NCI-H345 (cell line): ENCODE measurements at places on chromosomes 2 and 18.

GRCh38 chr2:84855731-84856130 lies 25.2 kb downstream of the TRABD2A start:
- DNase-seq: no peak

- DNase-seq: no peak
Observed at GRCh38 chr2:62119311-62119974, 76.5 kb upstream of the B3GNT2 start.

GRCh38 chr2:119073213-119073612 lies 85.3 kb downstream of the C1QL2 start:
- DNase-seq: no peak

DNA sequence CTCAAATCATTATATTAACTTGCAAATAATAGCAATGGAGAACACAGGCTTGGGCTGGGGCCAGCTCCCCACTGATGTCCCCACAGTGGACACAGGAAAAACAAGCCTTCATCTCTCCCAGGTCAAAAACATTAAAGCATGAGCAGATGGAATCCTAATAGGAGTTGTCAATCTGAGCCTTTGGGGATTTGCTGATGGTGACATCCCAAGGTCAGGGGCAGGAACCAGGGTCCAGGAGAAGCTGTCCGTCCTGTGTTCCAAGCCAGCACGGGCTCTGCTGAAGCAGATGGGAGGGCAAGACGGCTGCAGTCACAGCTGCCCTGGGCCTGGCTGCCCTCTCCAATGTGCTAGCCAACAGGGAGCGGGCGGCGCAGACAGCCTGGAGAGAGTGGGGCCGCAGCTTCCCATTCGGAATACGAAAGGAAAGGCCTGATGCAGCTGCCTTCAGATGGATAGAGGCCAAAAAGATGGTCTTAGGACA lies 135.5 kb downstream of the NDUFA10 start:
- DNase-seq: no peak

GRCh38 chr2:99478632-99479031 lies 11.2 kb downstream of the REV1 start:
- no peak for DNase-seq

DNA sequence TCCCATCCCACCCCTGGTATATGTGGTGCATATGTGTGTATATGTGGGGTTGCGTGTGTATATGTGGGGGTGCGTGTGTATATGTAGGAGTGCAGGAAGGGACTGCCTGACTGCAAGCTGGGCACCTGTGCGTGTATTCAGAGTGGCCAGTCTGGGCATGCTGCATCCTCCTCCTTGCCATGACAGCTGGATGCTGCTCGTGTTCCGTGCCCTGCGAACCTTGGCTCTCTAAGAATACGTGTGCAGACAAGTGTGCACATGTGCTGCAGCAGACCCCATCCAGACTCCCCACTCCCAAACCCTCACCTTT lies 222.1 kb downstream of the CELF4 start:
- DNase-seq: no peak

DNA sequence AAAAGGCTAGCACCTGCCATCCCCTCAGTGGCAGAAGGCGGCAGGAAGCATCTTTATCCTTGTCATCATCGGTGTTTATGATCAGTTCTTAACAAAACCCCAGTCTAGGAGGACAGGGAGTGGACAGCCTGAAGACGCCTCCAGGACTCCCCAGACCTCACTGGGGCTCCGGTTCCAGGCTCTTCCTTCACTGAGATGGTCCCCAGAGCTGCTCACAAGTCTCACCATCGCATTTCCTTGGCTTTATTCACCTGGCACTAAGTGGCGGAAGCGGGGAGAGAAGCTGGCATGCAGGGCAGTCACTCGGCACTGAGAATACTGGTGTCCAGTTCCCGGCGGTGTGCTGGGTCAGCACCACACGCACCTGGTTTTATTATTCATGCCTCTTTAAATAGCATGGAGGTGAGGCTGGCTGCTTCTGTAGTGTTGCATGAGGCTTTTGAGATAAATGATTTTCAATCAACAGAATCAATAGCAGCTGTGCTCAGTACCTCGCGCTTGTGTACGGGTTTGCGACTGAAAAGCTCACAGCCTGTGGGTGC lies 68.7 kb downstream of the CABLES1 start:
- DNase-seq: no peak

DNA sequence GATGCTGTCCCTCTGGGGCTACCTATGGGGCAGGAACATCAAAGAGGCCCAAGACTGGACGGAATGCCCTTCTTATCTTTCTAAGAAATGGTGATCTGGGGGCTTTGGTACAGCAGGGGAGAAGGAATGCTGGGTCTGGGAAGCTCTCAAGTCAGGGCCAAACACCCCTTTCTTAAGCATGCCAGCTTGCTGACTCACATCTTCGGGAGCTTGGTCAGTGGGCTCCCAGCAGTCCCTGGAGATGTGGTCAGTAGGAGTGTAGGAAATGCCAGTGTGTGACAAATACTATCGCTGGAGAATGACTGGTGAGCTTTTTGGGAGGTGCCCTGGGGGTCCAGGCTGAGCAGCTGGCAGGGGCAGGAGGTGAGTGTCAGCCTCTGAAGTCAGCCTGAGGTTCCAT lies 105.0 kb upstream of the CDC42EP3 start:
- DNase-seq: no peak

- no peak for DNase-seq
Observed at GRCh38 chr2:128682729-128683284, 364.1 kb upstream of the HS6ST1 start.

GRCh38 chr2:236073246-236073645 lies 94.9 kb downstream of the GBX2 start:
- no peak for DNase-seq

DNA sequence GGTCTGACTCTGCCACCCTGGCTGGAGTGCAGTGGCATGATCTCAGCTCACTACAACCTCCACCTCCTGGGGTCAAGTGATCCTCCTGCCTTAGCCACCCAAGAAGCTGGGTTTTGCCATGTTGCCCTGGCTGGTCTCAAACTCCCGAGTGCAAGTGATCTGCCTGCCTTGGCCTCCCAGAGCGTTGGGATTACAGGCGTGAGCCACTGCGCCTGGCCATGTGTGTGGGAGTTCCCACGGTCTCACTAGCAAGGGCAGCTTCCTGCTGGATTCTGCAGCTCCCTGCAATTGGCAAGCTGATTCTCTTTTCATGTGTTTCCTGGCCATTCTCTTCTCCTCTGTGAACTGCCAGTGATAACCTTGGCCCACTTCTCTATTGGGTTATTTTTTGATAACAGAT lies 84.0 kb downstream of the USP40 start:
- DNase-seq: no peak

DNA sequence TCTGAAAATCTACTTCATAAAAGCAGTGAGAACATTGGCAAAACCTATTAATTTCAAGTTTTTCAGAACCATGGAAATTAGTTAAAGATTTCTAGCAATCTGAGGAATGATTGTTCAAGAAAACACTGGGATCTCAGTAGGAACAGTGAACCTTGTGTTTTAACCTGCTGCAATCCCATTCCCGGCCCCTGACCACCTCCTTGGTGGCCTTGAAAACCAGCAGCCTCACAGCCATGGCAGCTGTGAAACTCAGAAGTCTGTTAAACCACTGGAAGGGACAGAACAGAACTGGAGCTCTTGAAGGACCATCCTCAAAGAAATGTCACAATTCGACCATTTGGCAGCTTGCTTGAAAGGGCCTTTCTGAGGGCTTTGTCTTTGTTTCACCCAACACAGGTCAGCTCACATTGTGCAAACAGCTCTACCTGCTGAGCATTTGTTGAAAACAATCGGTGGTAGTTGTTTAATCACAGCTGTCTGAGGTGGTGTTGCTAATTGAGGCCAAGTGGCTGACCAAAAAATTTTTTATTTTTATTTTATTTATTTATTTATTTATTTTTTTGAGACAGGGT lies 25.8 kb downstream of the NEDD4L start:
- DNase-seq: no peak

DNA sequence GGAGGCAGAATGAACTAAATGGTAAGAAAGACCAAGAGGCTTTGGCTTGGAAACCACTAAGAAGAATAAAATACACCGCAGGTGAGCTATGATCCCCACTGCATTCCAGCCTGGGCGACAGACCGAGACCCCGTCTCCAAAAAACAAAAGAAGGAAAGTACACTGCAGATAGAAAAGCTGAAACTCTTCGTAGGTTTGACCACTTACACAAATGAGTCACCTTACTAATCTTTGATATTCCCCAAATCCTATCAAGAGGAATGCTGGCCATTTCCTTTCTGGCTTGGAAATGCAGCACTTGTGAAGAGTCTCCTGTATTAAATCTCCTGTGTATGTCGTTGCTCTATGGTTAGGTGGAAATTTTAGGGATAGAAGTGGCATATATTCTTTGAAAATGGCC lies 108.8 kb downstream of the MTCL1 start:
- no peak for DNase-seq

DNA sequence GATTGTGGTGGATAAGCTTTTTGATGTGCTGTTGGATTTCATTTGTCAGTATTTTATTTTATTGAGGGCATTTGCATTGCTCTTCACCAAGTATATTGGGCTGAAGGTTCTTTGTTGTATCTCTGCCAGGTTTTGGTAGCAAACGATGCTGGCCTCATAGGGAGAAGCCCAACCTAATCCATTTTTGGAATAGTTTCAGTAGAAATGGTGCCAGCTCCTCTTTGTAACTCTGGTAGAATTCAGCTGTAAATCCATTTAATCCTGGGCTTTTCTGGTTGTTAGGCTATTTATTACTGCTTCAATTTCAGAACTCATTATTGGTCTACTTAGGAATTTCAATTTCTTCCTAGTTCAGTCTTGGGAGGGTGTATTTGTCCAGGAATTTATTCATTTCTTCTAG lies 309.8 kb upstream of the SETBP1 start:
- no peak for DNase-seq

GRCh38 chr2:222261504-222261903 lies 37.3 kb downstream of the PAX3 start:
- no peak for DNase-seq

DNA sequence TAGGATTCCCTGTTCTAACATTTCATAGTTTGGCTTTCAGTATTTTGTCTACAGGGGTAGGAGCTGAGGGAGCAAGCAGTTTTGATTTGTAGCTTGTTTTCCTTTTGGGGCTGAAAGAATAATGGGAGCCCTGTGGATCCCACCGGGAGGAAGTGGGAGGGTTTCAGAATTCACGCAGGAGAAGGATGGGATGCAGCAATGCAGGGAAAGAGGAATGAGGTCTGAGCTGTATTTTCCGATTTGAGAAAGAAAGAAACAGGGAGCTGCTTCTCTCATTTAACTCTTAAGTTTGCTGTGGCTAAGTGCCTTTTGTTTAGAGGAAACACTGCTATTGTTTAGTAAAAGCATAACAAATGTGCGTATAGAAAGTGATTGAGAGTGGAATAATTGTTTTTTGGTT lies 141.0 kb downstream of the ADCYAP1 start:
- DNase-seq: no peak

- no peak for DNase-seq
Observed at GRCh38 chr18:6553234-6553900, 138.7 kb upstream of the L3MBTL4 start.

GRCh38 chr2:31728406-31729064 lies 147.8 kb upstream of the SRD5A2 start:
- DNase-seq: no peak

DNA sequence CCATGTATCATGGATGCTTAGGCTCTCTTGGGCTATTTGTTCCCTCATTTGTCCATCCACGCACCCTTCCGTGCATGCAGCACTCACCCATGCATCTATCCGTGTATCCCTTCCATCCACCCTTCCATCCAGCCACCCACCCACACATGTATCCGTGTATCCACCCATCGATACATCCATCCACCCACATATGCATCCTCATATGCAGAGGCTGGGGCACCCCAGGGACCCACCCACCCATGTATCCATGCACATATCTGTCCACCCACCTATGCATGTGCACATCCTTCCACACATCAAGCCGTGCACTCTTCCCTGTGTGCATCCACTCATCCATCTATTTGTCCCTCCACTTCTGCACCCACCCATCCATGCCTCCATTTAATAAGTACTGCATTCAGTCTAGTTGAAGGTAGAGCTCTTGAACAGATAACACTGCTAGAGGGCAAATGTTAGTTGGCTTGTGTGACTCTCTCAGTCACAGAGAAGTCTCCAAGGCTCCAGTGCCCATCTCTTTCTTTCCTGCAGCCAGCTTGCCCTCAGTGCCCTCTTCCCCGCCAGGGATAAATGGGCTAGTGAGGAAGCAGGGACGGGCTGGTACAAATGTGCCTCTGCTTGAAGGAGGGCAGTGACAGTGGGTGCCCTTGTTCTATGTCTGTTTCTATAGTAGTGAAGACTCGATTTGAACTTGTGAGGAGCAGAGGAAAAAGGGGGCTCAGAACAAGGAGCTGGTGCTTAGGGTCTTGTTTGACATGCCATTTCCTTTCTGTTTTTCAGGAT lies 61.5 kb downstream of the EMILIN2 start:
- DNase-seq: no peak

GRCh38 chr2:95350368-95350767 lies 52.1 kb upstream of the FAHD2A start:
- no peak for DNase-seq

GRCh38 chr18:44909191-44909719 lies 228.6 kb downstream of the SETBP1 start:
- peak; percentile 29 for DNase-seq

DNA sequence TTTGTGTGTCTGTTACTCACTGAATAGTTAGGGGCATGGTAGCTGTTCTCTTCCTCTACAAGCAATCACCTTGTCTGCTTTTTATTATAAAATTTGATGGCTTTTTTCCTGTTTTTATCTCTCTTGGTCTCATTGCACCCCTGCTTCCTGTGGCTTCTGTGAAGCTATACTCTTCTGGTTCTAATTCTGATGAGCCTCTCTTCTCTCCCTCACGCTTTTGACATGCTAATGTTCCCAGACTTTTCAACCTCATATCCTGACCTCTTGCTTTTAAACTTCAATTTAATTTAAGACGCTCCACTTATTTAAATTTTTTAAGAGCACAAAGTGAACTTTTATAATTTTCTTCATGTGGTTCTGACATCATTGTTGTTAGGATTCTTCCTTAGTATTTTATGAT lies 361.4 kb downstream of the DLGAP1 start:
- no peak for DNase-seq

GRCh38 chr2:22536133-22536532 lies 848.8 kb upstream of the KLHL29 start:
- DNase-seq: no peak

GRCh38 chr18:11874676-11875075 lies 23.5 kb downstream of the CHMP1B start:
- no peak for DNase-seq

- no peak for DNase-seq
Observed at GRCh38 chr2:41894563-41895333, 153.1 kb upstream of the PKDCC start.

DNA sequence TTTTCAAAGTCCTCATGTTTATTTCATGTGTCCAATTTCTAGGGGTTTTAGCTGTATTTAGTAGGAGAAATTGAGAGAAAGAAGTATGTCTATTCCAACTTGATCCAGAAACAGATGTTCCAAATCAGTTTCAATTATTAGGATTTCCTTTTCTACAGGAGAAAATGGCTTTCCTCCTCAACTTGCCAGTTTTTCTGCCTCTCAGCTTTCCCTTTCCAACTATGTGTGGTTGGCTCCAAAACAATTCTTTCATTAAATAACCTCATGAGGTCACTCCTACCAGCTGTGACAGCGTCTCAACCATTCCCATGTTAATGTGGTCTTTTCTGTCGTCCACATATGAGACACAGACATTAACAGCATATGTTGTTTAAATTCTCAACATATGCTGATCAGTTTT lies 13.1 kb downstream of the XIRP2 start:
- no peak for DNase-seq
